ENCODE measurements at places on chromosomes 1 and 21.
A peak's percentile ranks its signal among the peaks of the same experiment; 100 is the strongest.

GRCh38 chr1:175635092-175635491 is 108.3 kb downstream of the TNR start:
- DNase-seq = no peak

DNA sequence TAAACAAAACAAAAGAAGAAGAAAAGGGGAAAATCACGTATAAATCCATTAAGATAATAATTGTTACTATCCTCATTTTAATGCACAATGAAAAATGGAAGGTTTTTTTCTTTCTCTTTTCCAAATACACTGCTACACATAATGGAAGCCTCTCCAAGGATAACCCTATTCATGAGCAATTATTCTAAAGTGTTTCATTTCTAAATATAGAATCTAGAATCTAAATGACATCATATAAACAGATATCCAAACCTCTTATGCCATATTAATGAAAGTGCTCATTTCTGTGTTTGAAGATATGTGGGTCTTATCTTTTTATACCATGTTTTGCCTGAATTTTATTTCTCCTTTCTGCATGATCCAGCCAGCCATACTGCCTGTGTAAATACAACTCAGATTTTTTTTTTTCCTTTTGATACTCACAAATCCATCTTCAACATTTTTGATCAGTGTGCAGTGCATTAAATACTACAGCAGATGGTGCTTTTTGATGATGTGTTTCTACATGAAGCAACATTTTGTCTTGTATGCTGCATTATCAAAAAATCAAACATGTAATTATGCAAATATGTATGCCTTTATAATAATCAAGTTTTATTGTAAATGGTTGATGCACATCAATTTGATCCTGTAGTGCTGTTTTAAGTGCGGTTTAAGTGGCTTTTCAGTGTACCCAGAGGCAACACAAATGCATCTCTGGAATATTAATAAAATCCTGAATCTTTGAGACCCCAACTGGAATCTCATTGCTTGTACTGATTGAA is 625.6 kb upstream of the PTBP2 start:
- no peak for DNase-seq

DNA sequence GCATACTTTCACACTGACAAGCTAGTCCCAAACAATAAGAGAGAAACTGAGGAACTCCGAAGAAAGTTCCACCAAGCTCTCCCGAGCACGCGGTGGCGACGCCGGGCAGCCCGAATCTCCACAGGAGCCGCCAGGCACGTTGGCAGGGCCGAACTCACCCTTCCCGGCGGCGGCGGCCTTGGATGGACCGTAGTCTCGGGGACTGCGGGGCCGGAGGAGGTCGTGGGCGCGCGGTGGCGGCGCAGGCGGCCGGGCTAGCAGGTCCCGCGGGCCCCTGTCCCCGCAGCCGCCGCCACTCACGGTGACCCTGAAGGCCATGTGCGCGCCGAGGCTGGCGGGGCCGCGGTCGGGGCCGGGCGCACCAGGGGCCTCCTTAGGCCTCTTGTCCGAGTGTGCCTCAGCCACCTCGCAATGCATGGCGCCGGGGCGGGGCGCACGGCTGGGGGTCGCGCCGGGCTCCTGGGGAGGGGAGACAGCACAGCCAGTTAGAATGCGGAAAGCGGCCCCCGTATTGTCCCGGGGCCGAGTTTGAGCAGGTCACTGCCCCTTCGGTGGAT is 1.2 kb downstream of the GLIS1 start:
- no peak for DNase-seq

GRCh38 chr1:22245726-22246125 is 102.8 kb upstream of the WNT4 start:
- DNase-seq = no peak

GRCh38 chr1:25808481-25809244 is 8.7 kb downstream of the SELENON start:
- no peak for DNase-seq

- no peak for DNase-seq
Measured at GRCh38 chr1:48030211-48030610, 33.0 kb upstream of the TRABD2B start.

DNA sequence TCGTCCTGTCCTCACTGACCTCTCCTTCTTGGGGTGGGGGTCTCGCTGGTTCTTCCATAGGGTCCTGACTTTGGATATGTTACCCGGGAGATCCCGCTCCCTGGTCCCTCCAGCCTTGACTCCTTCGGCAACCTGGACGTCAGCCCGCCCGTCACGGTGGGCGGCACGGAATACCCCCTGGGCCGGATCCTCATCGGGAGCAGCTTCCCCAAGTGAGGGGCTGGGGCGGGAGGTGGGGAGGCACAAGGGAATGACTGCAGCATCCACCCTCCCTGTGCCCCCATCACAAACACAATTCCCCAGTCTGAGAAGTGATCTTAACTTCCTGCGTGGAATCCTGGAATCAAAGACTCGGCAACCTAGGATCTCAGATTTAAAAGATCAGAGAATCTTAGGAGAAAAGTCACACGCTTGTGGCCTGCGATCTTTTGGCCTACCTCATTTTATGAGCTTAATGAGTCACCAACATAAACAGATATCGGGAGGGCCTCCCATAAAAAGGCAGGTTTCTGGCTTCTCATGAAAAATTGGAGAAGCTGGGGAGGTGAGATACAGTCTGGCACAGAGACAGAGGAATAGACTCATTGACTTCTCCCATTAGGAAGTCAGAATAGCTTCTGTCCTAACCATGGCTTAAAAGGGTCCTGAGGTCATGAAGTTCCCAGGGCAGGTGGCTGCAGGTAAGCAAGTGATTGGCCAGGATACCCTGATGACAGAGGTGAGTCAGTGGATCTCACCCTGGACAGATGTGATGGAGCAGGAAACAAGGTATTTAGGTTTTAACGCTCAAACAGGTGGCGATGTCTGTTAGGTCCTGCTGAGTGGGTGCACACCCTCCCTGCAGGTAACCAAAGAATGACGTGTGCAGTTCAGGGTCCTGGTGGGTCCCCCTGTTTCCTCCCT is 15.9 kb upstream of the PADI3 start:
- DNase-seq = no peak

- DNase-seq = no peak
Measured at GRCh38 chr1:23979387-23979880, 693 bp downstream of the SRSF10 start.

- no peak for DNase-seq
Measured at GRCh38 chr1:219659684-219660083, 46.8 kb upstream of the ZC3H11B start.

DNA sequence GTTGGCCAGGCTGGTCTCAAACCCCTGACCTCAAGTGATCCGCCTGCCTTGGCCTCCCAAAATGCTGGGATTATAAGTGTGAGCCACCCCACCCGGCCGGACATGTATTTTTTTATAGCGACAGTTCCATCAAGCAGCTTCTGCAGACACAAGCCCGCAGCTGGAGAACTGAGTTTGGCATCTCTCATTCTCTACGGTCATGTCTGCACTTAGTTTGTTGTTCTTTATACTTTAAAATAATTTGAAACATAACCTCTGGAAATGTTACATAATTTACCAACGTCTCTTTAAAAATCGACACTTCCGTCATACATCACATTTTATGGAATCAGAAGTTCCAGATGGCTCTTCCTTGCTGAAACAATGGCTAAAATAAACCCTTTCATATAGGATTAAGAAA is 183.6 kb downstream of the DYRK1A start:
- DNase-seq = no peak

DNA sequence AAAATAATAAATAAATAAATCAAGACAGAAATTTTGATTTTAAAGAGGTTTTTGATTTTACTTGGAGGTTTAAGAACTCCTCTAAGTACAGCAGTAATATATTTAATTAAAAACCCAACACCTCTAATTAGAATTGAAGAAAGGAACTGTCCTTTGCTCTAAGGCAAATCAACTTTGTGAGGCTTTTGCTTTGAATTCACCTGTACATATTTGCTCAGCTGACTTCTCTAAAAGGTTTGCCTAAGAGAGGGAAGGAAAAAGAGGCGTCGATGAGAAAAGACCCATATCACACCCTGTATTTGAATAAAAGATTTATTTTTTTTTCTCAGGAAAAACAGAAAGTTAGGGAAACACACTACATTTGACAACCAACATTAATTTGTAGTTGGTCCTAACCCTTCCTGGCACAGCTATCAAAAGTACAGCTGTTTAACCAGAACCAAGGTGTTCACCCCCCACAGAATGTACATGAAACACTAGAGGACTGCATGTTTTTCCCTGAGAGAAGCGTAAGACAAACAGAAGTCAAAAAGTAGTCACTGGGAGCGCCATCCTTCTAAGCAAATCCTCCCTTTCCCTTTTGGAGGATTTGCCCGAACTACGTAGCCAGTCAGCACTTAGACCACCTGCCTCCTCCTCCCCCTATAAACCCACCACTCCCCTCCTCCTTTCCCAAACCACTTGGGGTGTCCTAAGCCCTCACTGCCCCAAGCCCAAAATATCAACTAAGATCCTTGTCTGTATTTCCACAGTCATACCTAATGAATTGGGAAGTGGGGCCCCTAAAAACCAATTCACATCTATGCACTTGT is 4.9 kb downstream of the MCL1 start:
- DNase-seq = no peak

DNA sequence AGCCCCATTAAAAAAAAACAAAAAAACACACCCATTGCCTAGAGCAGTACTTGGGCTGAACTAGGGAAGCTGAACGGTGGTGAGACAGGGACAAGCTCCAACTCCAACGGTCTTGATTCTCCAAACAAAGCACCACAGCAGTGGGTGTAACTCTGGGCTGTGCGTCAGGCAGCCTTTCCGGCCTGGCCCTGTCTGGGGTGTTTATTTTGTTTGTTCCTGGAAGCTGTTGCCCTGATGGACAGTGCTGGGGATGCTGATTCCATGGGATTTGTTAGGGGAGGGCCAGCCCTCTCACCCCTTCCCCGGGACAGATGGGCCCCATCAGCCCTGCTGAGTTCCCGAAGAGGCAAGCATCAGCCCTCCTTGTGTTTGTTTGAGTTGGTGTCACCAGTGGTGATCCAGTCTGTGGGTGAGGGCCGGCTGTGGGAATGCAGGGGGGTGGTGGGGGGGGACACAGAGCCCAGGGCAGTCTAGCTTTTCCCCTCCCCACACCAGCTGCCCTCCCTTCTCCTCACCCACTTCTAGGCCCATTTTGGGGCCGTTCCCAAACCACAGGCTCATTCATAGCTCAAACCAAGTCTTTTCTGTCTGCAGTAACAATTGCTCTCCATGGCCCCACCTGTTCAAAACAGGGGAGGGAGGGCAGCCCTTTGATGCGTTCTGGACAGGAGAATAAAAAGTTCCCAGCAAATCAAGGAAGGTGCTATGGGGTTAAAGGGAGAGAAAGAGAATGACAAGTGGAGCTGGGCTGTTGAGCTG is 4.5 kb downstream of the WNT2B start:
- DNase-seq = no peak

- no peak for DNase-seq
Measured at GRCh38 chr1:180241716-180242544, 11.9 kb downstream of the LHX4 start.

DNA sequence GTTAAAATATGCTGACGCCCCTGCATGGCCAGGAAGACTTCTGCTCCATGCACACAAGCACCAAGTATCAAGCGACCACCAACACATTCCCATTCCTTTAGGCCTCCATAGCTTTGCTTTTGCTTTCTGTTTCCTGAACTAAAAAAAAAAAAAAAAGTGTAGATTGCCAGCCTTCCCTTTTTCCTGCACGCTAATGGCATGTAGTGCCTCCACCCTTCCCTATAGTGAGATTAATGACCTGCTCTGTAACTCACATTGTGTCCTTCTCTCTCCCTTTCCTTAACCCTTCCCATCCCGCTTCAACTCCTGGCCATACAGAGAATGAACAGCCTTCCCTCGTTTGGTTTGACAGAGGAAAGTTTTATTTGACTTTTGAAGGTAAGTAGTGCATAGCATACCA is 57.1 kb upstream of the DYNLT5 start:
- no peak for DNase-seq

DNA sequence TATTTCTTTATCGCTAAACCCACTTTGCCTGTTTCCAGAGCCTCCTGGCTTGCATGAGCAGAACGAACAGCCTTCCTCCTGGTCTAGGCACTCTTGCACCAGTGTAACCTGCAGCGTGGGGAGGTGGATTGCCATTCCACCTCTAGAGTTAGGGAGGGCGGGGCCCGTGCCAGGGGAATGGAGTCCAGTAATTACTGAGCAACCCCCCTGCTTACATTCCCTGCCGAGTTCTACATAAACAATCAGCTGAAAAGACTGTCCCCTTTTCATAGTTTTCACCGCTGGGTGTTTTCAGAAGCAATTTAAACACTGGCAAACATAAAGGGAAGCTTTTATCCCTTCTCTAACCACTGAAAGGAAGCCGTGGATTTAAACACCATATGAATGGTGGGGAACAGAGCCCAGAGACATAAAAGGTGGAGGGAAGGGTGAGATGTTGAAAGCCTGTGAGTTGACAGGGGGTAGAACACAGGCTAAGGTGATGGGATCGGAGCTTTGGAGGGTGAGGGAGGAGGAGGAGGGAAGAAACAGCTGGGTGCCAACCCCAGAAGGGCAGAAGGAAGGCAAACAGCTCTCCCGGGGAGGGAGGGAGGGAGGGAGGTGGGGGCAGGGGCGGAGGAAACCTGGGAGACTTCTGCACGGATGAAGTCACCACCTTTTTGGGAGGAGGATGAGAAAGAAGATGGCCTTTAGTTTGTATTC is 68.0 kb upstream of the WDR26 start:
- peak; percentile 78 for DNase-seq

DNA sequence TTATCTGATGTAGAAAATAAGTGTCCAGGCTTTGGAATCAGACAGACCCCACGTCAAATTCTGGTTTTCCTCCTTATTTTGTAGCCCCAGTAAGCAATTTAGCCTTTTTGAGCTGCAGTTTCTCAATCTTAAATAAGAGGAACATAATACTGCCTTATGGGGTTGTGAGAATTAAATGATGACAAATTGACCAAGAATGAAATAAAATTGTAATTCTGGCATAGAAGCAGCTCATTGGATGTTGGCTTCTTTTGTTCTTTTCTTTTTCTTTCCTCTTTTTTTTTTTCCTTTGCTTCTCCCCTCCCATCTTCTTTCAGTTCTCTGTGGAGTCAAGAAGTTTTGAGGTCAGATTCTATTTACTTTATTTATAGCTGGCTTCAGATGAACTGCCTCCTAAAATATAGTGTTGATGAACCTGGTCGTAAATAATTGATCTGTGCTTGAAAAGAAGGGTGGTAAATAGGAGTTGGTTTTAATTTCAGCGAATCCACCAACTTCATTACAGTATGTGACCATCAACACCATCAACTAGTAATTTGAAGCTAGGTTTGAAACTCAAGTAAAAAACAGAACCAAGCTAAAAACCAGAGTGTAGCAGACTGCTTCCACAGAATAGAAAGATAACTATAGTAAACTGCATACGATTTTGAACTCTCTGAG is 81.1 kb downstream of the CACHD1 start:
- DNase-seq = no peak

DNA sequence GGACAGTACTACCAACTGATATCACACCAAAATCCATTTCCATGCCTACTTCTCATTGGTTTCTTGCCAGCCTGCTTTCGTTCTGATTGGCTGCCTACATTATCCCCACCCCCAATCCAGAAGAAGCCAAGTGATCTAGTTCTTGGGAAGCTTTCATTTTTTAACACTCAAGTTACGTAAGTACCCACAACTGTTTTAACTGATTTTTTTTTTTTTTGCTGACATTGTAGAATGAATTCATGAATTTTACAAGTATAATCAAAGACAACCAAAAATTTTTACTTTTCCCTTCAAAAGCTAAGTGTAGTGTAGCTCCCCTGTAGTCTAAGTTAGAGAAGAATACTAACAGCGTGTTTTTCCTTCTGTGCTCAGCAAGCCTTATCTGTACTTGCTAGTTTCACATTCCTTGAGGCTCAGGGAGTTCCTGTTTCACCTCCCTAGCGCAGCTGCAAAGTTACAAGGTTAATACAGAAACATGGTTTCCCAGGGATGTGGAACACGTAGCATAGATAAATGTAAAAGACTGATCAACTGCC is at the start of gene SLC9C2:
SLC9C2 (minus strand) TSS at position 17 of the 536 bp plus-strand sequence. CDS start 1,296 bp downstream, outside the sequence.
- DNase-seq = no peak

Data from COLO829 (cell line).